ENCODE measurements at places on chromosomes 16 and 17. TPM values are rescaled to one million over a fixed set of nuclear protein-coding genes. Genes with fewer than 3 reads are reported as not detected.

The CDRT15 gene
- not detected for total RNA-seq

The CBX2 gene
- total RNA-seq, result 28.3 TPM

GRCh38 chr16:86676254-86676670 is 97.9 kb downstream of the FOXL1 start:
- DNase-seq, result peak; percentile 21

DNA sequence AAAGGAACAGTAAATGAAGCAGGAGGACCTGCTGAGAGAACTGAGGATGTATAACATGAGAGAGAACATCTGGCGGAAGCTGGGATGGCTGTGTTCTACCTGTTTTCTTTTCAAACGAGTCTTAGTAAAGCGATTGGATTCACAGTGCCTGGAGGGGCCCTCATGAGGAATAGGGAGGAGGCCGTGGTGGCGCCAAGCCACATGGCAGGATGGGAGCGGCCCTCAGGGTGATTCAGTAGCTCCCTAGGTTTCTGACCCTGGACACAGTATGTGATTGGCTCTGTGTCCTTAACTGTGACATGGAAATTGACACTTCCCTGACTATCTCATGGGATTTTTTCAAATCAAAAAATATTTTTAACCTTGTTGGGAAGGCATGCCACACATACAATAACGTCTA is 32.1 kb downstream of the USP43 start:
- no peak for DNase-seq

GRCh38 chr17:45230410-45230786 is 8.7 kb downstream of the FMNL1 start:
- no peak for DNase-seq

DNA sequence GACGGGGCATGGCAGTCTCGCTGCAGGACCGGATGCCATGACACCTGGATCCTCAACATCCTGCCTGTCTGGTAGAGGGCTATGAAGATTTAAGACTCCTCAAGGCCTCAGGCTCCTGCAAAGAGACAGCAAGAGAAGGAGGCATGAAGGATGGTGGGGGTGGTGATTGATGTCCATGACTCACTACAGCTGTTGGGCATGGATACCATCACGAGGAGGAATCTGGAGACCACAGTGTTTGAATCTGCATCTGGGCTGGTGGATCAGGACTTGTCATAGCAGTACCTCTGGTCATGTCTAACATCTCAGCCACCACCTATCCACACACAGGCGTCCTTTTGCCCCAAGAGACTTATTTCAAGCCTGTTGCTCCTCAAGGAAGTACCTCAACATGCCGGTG is 50.2 kb upstream of the WSCD1 start:
- no peak for DNase-seq

DNA sequence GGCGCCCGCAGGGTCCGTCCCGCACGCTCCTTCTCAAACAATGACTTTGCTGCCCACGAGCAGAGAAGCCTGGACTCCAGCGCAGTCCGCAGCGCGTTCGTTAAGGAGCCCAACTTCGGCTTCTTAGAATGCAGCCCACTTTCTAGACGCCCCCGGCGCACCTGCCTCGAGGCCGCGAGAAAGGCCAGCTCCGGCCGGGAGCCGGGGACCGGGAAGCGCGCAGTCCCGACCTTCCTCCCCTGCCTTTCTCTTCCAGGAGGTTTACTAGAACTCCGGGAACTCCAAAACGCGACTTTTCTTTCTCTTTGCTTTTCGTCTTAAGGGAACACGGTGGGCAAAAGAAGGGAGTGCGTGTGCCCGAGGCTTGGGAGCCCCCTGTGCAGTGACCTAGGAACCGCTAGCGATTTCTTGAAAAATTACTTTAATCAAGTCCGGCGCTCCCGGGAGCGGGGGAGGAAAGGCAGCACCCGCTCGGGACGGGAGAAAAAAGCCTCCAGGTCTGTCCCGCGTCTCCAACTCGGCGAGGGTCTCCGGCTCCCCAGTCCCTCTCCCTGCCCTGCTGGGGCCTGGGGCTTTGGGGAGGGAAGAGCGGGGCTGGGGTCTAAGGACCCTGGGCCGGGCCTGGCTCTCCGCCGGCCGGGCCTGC is 2.6 kb downstream of the HNF1B start:
- no peak for DNase-seq

GRCh38 chr17:44191369-44191768 is 4.6 kb downstream of the TMUB2 start:
- DNase-seq, result no peak

DNA sequence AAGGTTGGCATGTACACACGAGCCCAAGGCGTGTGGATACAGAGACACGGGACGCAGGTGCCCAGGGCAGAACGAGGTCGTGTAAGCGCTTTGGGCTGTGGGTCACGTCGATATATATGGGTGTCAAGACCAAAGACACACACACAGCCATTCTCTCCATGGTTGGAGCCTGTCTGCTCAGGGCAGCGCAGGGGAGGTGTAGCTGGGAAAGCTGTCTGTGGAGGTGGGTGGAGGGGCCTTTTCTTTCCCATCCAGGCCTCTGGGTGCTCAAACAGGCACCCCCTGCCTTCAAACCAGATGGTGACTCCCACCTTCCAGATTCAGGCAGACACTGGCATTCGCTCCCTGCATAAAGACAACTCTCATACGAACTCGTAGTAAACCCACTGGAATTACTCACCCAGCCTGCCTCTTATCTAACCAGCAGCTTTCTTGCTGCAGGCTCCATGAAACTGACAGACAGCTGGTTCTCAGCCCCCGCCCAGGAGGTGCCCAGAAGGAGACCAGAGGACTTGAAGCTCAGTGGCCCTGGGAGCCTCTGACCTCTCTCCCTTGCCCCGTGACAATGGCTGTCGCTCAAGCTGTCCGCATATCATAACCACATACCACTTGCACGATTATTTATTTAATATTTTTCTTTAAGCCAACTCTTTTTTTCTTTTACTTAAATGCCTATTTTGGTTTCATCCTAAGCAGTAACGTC is 237.1 kb downstream of the KATNIP start:
- DNase-seq, result no peak

DNA sequence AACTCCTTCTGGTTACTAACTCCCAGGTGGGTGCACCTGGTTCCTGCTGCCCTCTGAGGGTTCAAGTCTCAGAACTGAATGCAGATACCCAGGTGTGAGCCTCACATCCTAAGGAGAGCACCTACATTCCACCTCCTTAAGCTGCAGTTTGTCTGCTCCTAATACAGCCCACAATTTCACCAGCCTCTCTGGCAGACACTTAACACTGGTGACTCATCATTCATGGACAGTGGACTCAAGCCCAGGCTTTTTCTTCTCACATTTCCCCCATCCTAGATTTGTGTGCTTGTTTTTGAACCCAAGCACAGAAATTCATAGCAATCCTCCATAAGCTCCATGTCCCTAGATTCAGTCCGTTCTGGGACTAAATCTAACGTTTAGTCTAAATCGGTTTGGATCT is 7.0 kb upstream of the MAF start:
- no peak for DNase-seq

DNA sequence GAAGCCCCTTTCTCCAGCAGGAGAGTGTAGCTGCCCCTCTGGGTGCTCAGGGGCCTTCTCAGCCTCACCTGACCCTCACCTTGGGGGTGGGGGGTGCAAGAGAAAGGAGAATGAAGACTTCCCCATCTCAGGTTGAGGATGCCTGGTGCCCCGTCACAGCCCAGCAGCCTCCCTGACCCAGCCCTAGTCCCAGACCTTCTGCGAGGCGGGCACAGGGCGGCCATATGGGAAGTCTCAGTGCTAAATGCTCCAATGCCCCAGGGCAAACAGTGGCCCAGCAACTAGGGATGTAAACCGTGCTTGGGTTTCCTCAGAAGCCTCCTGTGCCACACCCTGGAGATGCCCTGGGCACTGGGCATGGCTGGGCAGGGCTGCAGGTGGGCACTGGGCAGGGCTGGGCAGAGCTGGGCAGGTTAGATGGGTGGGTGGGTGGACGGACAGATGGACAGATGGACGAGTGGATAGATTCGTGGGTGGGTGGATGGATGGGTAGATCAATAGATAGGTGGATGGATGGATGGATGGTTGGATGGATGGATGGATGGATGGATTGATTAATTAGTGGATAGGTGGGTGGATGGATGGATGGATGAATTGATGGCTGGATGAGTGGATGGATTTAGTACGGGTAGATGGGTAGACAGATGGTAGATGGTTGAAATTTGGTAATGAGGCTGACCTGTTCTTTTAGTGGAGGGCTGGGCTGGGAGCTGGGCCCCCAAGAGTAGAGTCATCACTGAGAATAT is 16.8 kb downstream of the TPSD1 start:
- DNase-seq, result no peak

Data from HCT116 (cell line).